ENCODE measurements at places on chromosomes 3 and 15.

DNA sequence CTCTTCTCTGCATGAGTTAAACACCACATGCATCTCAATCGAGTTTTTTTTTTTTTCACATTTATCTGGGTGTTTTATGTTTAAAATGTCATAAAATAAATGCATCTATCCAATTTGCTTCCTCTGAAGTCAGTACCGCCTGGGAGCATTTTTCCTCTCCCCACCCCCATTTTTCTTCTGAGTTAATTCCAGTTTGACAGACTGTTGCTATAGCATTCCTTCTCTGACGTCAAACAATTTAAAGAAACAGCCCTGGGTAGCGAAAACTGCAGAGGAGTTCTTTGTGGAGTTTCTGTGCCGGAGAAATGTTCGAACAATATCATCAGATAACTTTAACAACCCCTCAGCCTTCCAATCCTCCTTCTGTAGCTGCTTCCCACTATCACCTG is 900 bp upstream of the GNB4 start:
- peak overlapping the region; percentile 97 for H3K27ac ChIP-seq
- no peaks in the 10 kb centered on the region for H3K36me3 ChIP-seq
- H3K4me3 ChIP-seq: peak overlapping the region; percentile 85
- peaks cover 3% of the 10 kb centered on the region for H3K27me3 ChIP-seq
- peaks cover 54% of the 10 kb centered on the region for H3K4me1 ChIP-seq

GRCh38 chr15:51133140-51133765 is 38.5 kb upstream of the TNFAIP8L3 start:
- no peak overlapping the region for H3K4me3 ChIP-seq
- no peaks in the 10 kb centered on the region for H3K4me1 ChIP-seq
- H3K36me3 ChIP-seq: no peaks in the 10 kb centered on the region
- H3K27ac ChIP-seq: no peak overlapping the region

DNA sequence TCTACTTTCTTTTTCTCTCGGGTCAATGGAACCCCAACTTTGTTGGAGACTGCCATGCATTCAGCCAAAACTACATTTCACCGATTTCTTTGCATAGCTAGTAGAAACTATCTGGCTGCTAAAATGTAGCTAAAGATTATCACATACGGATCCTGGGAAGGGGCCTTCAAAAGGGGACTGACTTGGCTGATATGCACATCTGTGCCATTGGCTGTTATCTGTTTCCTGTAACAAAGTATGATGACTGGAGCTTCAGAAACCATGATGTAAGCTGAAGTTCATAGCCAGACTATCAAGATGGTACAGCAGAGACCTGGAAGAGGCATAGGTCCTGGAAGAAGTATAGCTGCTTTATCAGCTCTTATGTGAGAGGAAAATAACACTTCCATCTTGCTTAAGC is 179.1 kb downstream of the NSUN3 start:
- DNase-seq: no peak
- no peaks in the 10 kb centered on the region for H3K27me3 ChIP-seq
- H3K27ac ChIP-seq: no peak overlapping the region
- H3K4me1 ChIP-seq: peaks cover 5% of the 10 kb centered on the region
- no peak overlapping the region for H3K4me3 ChIP-seq
- peaks cover 9% of the 10 kb centered on the region for H3K36me3 ChIP-seq

- H3K4me1 ChIP-seq: peaks cover 5% of the 10 kb centered on the region
- H3K27ac ChIP-seq: no peak overlapping the region
- no peak for DNase-seq
- H3K4me3 ChIP-seq: no peak overlapping the region
- no peaks in the 10 kb centered on the region for H3K27me3 ChIP-seq
These were observed 20.4 kb downstream of the NSUN3 start for GRCh38 chr3:94083261-94083660.

All from mesothelial cell of epicardium (in vitro differentiated cells).